ENCODE measurements at places on chromosomes 4 and X. TPM values are rescaled to one million over a fixed set of nuclear protein-coding genes. Genes with fewer than 3 reads are reported as not detected.

DNA sequence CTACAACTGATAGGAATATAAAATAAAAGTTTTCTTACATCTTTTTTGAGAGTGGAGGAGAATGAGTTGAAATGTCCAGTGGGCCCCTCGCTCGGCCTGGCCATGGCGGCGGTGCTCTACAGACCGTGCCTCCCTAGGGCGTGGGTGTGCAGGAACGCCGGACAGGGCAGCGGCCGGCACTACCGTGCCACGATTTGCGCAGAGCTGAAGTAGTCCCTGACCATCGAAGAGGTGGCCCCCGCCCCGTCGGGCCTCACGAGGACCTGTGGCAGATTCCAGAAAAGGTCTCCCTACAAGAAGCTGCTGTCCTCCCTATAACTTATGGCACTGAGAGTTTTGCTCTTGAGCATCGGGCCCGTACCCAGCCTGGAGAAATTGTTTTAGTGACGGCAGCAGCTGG is 228.9 kb upstream of the ARHGAP24 start:
- H3K4me1 ChIP-seq = no peaks in the 10 kb centered on the region
- H3K27ac ChIP-seq = no peak overlapping the region
- H3K36me3 ChIP-seq = no peaks in the 10 kb centered on the region
- no peak for DNase-seq

GRCh38 chr4:189533603-189534002 is 407.1 kb upstream of the FRG1 start:
- H3K4me3 ChIP-seq = no peak overlapping the region
- H3K27ac ChIP-seq = no peak overlapping the region
- no peaks in the 10 kb centered on the region for H3K4me1 ChIP-seq
- H3K27me3 ChIP-seq = no peaks in the 10 kb centered on the region
- H3K36me3 ChIP-seq = no peaks in the 10 kb centered on the region

- no peaks in the 10 kb centered on the region for H3K27me3 ChIP-seq
- peaks cover 11% of the 10 kb centered on the region for H3K4me1 ChIP-seq
- H3K36me3 ChIP-seq = no peaks in the 10 kb centered on the region
- H3K27ac ChIP-seq = no peak overlapping the region
Measured at GRCh38 chr4:145823743-145824142, 114.9 kb downstream of the ZNF827 start.

DNA sequence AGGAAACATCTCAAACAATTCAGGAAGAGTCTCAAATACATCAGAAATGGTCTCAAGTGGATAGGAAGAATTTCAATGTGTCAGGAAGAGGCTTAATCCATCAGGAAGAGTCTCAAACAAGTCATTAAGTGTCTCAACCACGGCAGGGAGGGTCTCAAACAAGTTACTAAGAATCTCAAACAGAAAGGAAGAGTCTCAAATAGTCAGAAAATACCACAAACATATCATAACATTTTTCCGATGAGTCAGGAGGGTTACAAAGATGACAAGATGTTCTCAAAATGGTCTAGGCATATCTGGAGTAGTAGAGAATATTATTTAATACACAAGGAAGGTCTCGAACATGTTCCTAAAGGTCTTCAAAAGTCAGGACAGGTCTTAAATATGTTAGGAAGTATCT is 109.3 kb upstream of the USP9X start:
- no peak overlapping the region for H3K4me3 ChIP-seq
- H3K27ac ChIP-seq = no peak overlapping the region
- H3K27me3 ChIP-seq = no peaks in the 10 kb centered on the region

Gene XKRX
- total RNA-seq = 1.2 TPM

- H3K36me3 ChIP-seq = no peaks in the 10 kb centered on the region
- H3K4me3 ChIP-seq = no peak overlapping the region
- H3K27ac ChIP-seq = no peak overlapping the region
Measured at GRCh38 chr4:47654972-47655693, 170.1 kb downstream of the ATP10D start.

Gene TRAM1L1
- 1.2 TPM for total RNA-seq

- no peak for DNase-seq
- no peaks in the 10 kb centered on the region for H3K27me3 ChIP-seq
- H3K27ac ChIP-seq = no peak overlapping the region
- no peaks in the 10 kb centered on the region for H3K36me3 ChIP-seq
- H3K4me1 ChIP-seq = no peaks in the 10 kb centered on the region
Measured at GRCh38 chr4:73721909-73722308, 18.5 kb upstream of the CXCL8 start.

Gene TEC
- total RNA-seq = 2.3 TPM
